ENCODE measurements at places on chromosomes 5 and 9.

GRCh38 chr9:25964239-25964638 is 286.0 kb upstream of the TUSC1 start:
- no peak for DNase-seq

DNA sequence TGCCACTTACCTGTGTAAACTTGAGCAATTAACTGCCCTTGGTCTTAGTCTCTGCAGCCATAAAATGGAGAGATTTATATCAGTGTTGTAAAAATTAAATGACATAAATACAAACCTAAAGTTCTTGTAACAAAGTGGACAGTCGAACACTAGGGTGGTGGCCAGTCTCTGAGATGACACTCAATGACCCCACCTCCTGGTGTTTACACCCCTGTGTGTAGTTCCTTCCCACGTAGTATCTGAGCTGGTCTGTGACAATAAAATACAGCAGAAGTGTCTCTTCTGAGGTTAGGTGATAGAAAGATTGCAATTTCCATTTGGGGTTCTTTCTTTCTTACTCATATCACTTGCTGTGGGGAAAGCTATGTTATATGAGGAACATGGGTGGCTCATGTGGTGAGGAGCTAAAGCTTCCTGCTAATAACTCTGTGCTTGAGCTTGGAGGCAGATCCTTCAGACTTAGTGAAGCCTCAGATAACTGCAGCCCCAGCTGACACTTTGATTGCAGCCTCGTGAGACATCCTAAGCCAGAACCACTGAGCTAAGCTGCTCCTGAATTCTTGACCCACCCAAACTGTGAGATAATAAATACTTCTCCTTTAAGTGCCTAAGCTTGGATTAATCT is 173.4 kb upstream of the CHD1 start:
- DNase-seq: no peak

DNA sequence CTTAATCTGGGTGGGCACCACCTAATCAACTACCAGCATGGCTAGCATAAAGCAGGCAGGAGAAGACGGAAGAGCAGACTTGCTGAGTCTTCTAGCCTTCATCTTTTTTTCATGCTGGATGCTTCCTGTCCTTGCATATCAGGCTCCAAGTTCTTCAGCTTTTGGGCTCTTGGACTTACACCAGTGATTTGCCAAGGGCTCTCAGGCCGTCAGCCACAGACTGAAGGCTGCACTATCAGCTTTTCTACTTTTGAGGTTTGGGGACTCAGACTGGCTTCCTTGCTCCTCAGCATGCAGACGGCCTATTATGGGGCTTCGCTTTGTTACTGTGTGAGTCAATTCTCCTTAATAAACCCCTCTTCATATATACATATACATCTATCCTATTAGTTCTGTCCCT is 180.2 kb downstream of the TRPM3 start:
- DNase-seq: no peak

DNA sequence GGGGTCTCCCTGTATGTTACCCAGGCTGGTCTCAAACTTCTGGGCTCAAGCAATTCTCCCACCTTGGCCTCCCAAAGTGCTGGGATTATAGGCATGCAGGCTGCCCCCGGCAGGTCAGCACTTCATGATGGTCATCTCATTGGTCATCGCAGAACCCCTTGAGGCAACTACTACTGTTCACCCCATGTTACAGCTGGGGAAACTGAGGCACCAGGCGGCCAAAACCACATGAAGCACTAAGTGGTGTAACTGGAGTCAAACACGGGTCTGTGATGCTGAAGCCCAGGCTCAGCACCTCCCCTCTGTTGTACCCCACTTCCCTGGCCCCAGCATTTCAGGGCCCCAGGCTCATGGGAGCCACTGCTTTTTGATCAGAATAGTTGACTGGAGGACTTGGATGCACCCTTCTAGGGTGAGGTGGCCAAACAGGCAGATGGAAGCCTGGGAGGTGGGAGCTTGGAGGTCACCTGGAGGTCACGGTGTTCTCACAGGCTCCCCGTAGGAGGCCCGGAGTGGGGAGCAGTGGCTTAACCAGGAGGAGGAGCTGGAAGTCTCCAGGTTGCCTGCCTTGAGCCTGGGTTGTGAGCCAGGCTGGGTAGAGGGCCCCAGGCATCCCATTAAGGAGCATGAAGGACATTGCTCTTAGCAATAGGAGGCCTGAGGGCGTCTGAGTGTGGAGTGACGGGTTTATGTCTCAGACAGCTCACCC is 57.3 kb upstream of the RPL26L1 start:
- DNase-seq: no peak

DNA sequence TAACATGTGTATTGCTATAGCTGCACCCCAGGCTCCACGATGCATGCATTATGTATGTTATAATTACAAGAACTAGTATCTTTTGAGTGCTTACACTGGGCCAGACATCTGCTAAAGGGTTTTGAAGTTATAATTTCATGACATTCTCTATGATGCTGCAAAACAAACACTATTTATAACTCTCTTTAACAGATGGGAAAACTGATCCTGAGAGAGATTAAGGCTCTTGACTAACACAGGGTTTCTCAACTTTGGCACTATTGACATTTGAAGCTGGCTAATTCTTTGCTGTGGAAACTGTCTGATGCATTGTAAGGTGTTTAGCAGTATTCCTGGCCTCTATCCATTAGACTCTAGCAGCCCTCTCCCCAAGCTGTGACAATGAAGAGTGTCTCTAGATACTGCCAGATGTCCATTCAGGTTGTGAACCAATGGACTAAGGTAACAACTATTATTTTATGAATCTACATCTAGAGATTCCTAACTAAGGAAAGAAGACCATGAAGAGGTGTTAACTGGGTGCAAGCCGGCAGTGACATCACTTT is 258.6 kb downstream of the ASTN2 start:
- no peak for DNase-seq

DNA sequence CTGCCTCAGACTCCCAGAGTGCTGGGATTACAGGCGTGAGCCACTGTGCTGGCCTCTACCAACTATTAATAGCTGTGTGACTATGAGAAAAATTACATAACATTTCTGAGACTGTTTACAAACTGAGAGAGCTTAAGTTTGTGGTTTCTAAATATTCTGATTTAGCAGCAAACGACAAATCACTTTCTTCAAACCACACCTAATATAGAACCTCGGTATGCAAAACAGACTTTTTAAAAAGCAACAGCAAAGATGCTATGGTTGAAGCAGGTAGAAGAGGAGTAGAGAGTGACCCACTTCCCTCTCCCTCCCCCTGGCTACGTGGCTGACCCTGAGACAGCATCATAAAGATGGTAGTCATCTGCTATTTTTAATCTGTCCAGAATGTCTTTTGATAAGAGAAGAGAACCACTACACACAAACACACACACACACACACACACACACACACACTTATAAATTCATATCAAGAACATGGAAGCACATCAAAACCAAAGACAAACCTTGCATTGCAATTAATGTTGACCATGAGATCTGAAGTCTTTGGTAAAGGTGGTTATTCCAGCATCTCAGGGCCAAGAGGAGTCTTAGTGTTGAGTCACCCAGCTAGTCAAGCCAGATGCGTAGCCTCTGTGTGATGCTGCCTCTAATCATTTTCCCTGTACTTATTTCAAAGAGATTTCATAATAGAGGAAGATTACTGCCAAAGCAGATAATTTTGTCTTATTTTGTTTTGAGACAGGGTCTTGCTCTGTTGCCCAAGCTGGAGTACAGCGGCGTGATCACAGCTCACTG is 58.1 kb upstream of the TMEM215 start:
- DNase-seq: no peak

DNA sequence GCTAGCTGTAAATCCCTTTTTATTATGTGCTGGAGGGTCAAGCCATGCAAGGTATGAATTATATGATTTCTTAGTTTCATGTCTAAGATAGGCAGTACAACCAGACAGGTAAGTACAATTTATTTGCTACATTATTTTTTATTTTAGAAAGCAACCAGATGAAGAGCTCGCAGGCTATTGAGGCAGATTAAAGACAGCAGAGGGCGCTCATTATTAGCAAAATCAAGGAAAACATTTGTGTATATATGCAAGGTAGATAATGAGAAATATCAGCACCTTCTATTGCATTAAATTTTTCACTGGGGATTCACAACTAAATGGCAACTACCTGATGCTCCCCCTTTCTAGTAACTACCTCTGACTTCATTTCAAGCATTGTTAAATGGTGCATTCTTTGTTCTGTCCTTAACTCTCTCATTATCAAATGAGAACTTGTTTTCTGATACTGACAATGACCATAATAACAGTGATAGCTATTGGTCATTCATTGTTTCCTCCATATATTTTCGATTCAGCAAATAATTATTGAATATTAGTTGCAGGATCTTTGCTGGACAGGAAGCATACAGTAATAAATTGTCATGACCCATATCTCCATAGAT is 8.6 kb downstream of the SCGB3A2 start:
- no peak for DNase-seq

GRCh38 chr5:38913714-38914113 is 67.9 kb downstream of the OSMR start:
- DNase-seq: no peak

GRCh38 chr9:89835666-89836065 is 230.9 kb downstream of the GADD45G start:
- no peak for DNase-seq

DNA sequence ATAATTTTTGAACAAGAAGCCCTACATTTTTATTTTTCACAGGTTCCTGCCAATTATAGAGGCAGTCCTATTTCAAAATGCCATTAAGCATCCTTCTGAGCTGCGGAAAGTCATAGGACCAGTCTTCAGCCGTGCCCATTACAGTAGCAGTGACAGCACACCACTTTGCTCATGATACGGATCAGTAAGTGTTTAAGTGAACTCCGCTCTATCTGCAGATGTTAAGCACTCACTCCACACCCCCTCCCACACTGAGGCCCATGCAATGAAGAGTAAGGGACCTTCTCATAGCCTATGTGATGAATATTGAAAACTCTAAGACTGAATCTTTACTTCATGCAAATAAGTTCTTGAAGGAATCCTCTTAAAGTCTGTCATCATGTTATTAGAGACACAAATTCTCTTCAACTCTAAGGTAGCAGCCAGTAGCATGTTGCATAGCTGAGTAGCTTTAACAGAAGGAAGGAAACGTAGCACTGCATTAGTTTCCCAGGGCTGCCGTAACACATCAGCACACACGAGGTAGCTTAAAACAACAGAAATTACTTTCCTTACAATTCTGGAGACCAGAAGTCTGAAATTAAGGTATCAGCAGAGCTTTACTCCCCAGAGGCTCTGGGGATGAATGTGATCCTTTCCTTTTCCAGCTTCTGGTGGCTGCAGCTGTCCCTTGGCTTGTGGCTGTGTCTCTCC is 20.3 kb upstream of the TAF11L2 start:
- DNase-seq: no peak

DNA sequence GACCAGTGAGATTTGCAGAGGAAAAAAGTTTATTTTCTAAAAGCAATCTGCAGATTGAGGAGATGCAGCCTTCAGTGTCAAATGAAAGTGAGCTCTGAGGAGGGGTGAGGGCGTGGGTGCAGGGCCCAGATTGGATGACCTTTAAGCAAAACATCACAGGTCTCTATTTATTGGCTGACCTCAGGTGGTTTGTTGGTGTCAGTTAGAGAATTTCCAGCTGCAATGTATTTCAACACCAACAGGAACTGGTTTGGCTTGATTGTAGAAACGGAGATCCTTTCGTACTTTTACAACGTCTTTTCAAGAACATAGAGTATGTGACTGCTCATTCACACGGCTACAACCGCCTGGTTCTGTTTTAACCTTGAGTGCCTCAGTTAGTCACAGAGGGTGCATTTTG is 1069.1 kb downstream of the EFNA5 start:
- DNase-seq: no peak

DNA sequence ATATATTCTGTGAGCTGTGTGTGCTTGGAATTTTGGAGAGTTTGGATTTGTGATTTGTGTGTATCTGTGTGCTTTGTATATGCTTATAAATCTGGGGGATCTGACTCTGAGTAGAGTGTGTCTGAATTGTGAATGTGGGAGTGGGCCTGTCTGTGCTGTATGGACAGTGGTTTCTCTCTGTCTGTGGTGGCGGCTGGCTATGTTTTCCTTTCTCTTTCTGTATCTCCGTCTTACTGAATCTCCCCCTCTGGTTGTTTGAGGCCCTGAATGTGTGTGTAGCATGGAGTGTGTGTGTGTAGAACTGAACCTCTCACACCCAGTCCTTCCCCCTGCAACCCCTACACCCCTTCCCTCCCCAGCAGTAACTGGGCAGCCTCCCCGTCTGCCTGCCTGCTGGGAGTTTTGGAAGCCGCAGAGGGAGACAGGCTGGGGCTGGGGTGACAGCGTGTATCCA is 4.7 kb downstream of the CXXC5 start:
- no peak for DNase-seq

DNA sequence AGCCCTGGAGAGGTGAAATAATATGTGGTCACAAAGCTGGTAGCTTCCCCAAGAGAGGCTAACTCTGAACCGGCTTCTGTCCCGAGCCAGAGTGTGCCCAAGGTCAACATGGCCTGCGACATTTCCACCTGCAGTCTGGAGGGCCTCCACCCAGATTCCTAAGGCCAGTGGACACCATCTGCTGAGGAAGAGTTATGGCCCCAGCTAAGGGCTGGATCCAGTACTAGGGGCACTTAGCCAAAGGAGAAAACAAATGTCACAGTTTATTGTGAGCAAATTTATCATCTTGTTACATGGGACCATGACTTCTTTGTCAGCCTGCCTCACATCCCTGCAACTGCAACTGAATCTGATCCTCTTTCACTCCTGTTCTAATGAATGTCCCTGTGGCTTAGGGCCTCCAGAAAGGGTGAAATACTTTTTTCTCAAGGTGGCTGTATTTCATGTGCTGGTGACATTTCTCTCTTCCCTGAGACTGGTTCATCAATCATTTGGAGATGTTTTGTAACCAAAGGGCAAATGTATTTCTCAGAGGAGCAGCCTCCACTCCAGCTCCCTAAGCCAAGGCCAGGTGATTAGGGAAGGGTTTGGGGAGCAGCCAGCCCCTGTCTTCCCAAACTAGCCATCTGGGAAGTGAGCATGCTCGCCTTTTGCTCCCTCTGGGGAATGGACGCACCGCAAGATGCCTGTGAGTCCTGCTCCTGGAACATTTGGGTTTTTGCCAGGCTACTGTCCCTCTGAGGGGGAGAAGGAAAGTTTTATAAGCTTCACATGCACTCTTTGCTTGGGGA is 148.3 kb downstream of the CMYA5 start:
- no peak for DNase-seq

- DNase-seq: no peak
These were observed 21.6 kb downstream of the SLC46A2 start for GRCh38 chr9:112869041-112869529.

GRCh38 chr9:80732506-80732905 is 956.8 kb downstream of the TLE1 start:
- DNase-seq: no peak

DNA sequence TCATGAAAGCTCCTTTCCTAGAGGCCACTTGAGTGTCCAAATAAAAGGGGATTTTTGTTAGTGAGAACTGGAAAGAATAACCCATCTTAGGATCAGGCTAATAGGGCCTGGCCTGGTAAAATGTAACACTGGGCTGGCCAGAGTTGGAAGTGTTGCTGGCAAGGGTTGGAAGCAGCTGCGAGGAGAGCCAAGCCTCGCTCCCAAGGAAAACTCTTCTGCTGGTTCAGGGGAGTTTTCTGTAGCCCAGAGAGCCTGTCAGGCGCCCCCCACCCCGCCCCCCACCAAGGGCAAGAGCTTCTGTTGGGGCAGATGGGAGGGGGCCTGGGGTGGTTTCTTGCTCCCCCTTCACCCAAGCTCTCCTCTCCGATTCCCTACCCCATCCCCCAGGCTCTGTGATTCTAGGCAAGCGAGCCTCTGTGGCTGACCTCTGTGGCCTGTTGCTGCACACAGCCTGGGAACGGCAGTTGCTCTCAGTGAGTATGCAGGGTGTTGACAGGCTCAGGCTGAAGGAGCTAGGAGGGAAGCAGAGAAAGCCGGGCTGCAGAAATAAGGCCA is 547.8 kb downstream of the CCDC171 start:
- DNase-seq: no peak

GRCh38 chr9:36037549-36038122 is 923 bp downstream of the RECK start:
- no peak for DNase-seq

Data from CD4-positive, alpha-beta T cell treated with Interferon gamma for 1 hour (primary cell).